ENCODE measurements at places on chromosomes 12 and 14. TPM values are rescaled to one million over a fixed set of nuclear protein-coding genes. Genes with fewer than 3 reads are reported as not detected.

- H3K27ac ChIP-seq: no peak overlapping the region
Measured at GRCh38 chr14:104085889-104086201, 345 bp downstream of the ASPG start.

- H3K4me3 ChIP-seq: no peak overlapping the region
- no peak for DNase-seq
- no peaks in the 10 kb centered on the region for H3K36me3 ChIP-seq
- no peak overlapping the region for H3K27ac ChIP-seq
- H3K27me3 ChIP-seq: no peaks in the 10 kb centered on the region
Measured at GRCh38 chr12:116959198-116959460, 48.4 kb downstream of the FBXW8 start.

DNA sequence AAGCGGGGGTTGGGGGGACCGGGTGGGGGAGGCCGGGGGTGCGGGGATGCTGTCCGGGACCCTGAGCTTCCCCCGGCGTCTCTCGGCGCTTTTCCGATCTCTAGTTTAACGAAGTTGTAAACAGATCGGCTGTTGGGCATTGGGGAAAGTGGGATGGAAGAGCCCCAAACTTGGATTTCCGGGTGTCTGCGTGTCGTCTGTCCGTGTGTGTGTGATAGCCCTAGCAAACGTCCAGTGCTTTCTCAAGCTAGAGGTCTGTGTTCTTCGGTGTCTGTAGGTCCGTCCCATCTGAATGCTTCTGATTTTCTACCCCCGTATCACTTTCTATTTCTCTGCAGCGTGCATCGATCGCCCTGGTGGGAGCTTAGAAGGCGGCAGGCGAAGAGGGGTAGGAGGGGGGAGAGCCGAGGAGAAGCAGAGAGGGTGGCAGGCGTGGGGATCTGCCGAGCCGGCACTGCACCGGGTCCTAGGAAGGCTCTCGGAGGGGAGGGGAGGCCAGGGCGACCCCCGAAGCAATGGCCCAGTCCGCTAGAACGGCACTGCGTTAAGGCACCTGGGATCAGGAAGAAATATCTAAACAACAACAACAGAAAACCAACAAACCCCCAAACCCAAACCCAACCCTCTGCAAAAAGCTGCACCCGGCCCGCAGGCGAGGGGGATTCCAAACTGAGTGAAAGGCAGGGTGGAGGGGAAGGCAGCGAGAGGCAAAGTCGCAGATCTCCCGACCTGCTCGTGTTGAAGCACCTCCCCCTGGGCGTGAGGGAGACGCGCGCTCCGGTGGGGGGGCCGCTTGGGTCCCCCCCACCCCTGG is 1.0 kb downstream of the KCNA1 start:
- H3K27me3 ChIP-seq: peaks cover 52% of the 10 kb centered on the region
- H3K4me1 ChIP-seq: no peaks in the 10 kb centered on the region
- DNase-seq: no peak
- H3K36me3 ChIP-seq: no peaks in the 10 kb centered on the region
- H3K27ac ChIP-seq: no peak overlapping the region

GRCh38 chr12:42652048-42652447 is 62.5 kb upstream of the PRICKLE1 start:
- H3K27ac ChIP-seq: no peak overlapping the region
- no peaks in the 10 kb centered on the region for H3K27me3 ChIP-seq
- H3K36me3 ChIP-seq: no peaks in the 10 kb centered on the region
- no peak for DNase-seq

The GPHB5 gene
- total RNA-seq: not detected

The SLC5A8 gene
- 0.30 TPM for total RNA-seq

All from colonic mucosa (tissue), 4 donors.